ENCODE measurements at places on chromosomes 12 and 14. TPM values are rescaled to one million over a fixed set of nuclear protein-coding genes. Genes with fewer than 3 reads are reported as not detected.

DNA sequence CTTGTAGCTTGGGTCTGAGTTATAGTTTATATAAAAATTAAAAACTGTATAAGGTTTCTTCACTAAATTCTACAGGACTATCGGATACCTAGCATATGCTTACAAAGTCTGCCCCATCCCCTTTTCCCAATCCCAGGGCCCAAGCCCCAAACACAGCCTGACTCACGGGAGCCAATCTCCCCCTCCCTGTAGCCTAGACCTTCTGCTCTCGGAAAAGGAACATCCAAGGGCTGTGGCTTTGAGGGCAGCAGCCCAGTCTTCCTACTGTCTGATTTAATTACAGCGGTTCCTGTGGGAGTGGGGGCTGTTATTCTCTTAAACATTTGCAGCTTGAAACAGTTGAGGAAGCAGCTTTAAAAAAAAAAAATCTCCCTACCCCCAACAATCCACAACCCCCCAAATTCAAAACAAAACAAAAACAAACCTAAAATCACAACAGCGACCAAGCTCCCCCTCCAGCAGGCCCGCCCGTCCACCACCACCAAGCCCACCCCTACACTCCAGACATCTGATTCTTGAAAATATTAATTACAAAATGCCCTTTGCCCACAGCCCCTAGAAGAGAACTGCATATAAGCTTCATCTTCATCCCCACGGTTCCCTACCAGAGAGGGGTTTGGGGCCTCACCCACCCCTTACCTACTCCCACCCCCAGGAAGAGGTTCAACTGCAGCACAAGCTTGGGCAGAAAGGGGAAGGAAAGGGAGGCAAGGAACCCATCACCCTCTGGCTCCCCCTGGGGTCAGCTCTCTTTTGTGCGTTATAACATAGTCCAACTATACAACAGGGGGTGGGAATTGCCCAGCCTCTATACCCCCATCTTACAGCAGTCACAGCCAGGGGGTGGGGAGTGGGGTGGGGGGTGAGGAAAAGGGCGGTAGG is 1.1 kb upstream of the PRKAG1 start:
- no peak for DNase-seq

DNA sequence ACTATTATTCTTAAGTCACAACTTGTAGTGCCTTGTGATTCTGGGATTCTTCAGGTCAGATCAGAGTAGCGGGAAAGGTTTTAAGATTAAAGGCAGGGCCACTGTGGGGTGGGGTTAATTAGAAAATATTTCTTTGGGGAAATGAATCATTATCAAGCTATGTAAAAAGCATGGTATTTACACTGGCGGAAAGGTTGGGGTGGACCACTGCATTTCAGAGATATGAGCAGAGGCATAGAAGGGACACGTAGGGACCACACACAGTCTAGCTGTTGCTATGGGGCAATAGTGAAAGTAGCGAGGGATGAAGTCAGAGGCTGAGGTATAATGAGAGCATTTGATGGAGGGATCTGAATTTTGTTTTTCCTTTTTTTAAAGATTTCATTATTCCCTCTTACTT is 31.7 kb upstream of the KCNH3 start:
- DNase-seq, result no peak

DNA sequence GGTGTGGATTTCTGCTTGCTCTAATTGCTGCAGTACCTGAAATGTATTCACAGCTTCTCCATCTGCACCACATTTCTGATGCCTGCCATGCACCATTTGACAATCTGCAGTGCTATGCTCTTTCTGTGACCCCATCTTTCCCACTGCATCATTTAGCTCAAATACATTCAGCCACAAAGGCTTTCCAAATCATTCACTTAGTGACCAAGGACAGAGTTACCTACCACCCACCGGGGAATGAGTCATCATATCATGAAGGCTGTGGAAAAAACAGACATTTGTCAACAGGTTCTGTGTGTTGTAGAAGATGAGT is 465.5 kb upstream of the ATP2B1 start:
- no peak for DNase-seq

DNA sequence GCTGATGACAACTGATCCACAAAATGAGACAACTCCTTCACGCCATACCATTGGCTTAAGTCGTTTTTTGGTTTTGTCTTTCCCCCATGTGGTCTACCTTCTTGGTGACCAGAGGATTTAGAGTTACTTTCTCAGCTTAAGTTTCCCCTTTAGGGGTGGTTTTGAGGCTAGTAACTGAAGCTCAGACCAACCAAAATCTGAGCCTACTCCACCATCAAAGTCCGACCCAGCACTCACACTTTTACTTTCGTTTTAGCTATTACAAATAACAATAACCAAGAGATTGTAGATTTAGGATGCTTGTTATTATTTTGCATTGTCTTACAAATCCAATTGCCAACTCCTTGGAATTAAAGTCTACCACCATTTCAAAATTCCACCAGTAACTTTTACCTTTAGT is 130.6 kb upstream of the MDM1 start:
- DNase-seq, result no peak

GRCh38 chr12:57813971-57814772 is 4.4 kb downstream of the AVIL start:
- no peak for DNase-seq

- DNase-seq, result no peak
Measured at GRCh38 chr14:32656601-32657000, 282.1 kb upstream of the NPAS3 start.

The TDRD9 gene
- total RNA-seq, result 1.2 TPM

The PTPN11 gene
- total RNA-seq, result 90.3 TPM

The TAS2R8 gene
- total RNA-seq, result 0.31 TPM

The SLC10A1 gene
- not detected for total RNA-seq

DNA sequence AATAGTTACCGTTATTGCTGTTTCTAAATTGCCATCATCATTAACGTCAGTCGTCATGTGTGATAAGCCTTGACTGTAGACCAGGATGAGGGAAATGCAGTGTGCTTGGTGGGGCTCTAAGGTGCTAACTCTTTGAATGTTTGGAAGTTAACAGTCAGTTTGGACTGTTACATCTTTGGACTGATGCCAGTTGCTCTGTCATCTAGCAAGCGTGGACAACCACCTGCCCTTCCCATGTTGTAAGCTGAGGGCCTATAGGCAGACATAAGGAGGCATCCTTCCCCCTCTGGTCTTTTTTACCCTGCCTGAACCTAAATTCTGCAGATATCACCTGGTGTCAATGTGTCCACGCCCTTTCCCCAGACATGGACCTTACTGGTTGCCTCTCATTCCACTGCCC is 94.4 kb downstream of the PPP2R5C start:
- no peak for DNase-seq

The ACVRL1 gene
- 11.5 TPM for total RNA-seq

- peak; percentile 8 for DNase-seq
Measured at GRCh38 chr12:30795410-30796312, 40.9 kb upstream of the CAPRIN2 start.

DNA sequence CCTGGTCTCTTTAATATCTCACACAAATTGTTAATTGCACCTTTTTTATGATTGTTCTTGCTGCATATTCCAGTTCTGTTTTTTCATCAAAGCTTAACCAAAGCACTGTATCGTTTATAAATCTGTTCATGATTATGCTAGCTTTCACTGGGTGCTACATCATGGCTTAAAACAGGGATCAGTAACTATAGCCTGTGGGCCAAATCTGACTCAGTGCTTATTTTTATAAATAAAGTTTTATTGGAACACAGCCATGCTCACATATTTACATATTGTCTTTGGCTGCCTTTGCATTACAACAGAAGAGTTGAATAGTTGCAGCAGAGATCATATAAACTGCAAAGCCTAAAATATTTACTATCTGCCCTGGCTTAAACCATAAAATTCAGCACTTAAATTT is 183.4 kb upstream of the NRXN3 start:
- DNase-seq, result no peak

The SSTR1 gene
- 14.8 TPM for total RNA-seq

- peak; percentile 64 for DNase-seq
Measured at GRCh38 chr12:113912760-113913329, 53.3 kb downstream of the RBM19 start.

The GABARAPL1 gene
- total RNA-seq, result 60.7 TPM

- no peak for DNase-seq
Measured at GRCh38 chr12:79527473-79527872, 163.3 kb downstream of the PAWR start.

DNA sequence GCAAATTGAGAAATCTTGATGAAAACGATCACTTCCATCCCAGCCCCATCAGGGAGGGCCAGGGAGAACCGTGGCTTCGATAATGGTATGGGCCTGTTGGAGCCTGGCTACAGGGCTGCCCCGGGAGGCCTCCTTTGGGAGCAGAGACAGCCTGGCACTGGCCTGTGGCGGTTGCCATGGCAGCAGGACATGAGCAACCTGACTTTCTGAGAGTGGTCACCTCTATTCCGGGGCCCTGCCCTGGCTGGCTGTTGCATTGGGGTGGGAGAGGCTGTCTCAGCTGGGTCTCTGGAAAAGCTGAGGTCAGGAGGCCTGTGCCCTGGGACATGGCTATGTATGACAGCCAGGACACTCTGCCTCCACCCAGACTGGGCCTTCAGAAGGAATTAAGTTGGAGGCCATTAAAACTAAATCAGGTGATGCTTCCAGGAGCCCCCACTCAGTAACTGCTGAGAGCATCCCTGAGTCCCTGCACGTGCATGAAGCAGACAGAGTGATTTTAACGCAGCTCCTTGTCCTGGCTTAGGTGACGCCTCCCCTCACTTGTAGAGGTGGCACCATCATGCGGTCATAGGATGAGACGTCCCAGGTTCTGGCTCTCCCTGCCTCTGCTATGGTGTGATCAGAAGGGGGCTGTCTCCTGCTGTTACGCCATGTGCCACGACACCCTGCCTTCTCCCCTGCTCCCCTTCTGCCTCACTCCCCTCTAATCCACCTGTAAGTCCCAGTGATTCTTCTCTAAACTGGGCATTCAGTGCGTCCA is 126.3 kb downstream of the SLC25A47 start:
- no peak for DNase-seq

DNA sequence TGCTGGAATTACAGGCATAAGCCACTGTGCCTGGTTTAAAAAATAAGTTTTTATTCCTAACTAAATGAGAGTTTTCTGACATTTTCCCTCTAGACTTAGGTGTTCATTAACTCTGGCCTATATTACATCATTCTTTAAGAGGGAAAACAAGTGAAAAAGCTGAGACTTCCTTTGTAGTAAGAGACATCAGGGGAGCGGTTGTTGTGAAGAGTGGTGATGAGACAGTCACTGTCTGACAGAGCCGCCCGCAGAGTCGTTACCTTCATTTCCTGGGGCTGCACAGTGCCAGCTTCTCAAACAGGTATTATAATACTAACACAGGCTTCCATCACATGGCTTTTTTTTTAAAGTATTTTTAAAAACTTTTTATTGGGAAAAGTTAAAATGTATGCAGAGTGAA is 19.7 kb upstream of the TDRD9 start:
- DNase-seq, result no peak

DNA sequence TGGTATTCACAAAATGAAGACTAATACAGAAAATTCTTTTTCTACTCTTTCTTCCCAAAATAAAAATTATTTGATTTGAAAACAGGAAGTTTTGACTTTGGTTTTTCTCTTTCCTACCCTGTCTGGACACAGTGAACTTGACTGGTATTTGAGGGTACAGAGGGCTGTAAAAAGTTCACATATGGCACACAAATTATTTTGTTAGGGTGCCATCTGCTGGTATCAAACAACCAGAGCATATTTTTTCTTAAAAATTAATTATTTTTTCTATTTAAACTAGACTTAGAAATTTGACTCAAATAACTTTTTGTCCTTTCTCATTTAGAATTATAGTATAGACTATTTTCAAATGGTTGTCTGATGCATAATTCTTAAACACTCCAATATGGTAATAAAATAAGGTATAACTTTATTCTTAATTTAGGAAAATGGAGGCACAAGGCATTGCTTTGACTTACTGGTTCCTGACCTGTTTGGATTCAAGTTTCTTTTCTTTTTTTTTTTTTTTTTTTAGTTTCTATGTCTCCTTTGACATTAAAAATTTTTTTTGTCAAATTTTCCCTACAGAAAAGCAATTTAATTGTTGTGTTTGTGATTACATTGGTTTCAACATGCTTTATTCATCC is 390.6 kb downstream of the PRKD1 start:
- DNase-seq, result no peak

GRCh38 chr12:40733871-40734270 is 41.6 kb downstream of the CNTN1 start:
- DNase-seq, result no peak

- DNase-seq, result no peak
Measured at GRCh38 chr12:18872770-18873169, 134.9 kb downstream of the CAPZA3 start.

GRCh38 chr14:102913341-102914211 is 8.9 kb upstream of the AMN start:
- DNase-seq, result no peak

DNA sequence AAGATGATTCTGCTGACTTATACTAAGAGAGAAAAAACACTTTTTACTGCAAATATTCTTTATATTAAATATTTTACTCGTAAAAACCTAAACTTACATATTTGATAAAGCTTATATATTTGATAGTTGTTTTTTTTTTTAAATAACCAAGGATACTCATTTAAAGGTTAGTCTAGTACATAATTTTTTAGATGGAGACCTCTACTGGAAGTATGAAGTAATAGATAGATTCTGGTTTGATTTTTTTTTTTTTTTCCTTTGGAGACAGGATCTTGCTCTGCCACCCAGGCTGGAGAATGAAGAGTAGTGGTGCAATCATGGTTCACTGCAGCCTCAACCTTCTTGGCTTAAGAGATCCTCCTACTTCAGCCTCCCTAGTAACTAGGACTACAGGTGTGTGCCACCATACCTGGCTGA is 16.4 kb downstream of the ARID2 start:
- no peak for DNase-seq

- DNase-seq, result no peak
Measured at GRCh38 chr12:19284658-19285057, 154.6 kb upstream of the AEBP2 start.

The TCL1A gene
- 0.31 TPM for total RNA-seq

GRCh38 chr14:60563113-60563512 is 54.2 kb downstream of the SIX6 start:
- no peak for DNase-seq

DNA sequence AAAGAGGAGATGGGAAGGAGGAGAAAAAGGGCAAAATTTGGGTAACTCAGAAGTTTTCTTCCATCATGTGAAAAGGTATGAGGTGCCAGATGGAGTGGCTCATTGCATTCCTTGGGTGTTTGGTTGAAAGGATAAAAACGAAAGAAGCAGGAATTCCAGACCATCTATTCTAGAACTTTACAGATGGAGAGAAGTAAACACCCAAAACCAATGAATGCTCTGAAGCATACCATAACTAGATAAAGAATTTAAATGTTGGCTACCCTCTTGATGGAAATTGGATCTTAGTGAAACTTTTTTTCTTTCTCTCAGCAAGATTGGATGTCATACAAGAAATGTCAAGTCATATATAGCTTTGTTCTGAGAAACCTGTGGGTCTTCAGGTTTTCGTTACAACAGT is 175.6 kb upstream of the FAR2 start:
- DNase-seq, result no peak

DNA sequence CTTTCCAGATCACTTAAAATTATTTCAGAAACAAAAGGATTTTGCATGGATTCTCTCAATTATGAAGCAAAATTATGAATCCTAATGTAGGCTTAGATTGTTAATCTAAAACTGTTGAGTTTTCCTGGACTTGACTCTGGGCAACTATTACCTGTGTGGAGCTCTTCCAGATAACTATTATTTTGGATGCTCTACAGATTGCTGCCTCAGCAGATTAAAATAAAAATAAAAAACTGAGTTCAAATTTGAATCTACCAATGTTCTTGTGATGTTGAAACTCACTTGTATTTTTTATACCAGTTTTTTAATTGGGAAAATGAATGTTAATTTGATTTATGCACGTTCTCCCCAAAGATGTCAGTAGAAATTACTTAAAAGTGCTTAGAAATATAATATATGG is 120.5 kb upstream of the NAV3 start:
- DNase-seq, result no peak

- no peak for DNase-seq
Measured at GRCh38 chr14:89214221-89214965, 202.6 kb downstream of the FOXN3 start.

All from occipital lobe (tissue), 3 donors.